ENCODE measurements at places on chromosomes 3 and 15. TPM values are rescaled to one million over a fixed set of nuclear protein-coding genes. Genes with fewer than 3 reads are reported as not detected.

CKMT1A gene
- 4.8 TPM for total RNA-seq

- no peaks in the 10 kb centered on the region for H3K4me1 ChIP-seq
- H3K36me3 ChIP-seq = no peaks in the 10 kb centered on the region
- no peak overlapping the region for H3K27ac ChIP-seq
- DNase-seq = no peak
- H3K4me3 ChIP-seq = no peak overlapping the region
- no peaks in the 10 kb centered on the region for H3K27me3 ChIP-seq
Measured at GRCh38 chr3:136236109-136236508, 14.0 kb upstream of the PCCB start.

GRCh38 chr3:88019024-88019423, 39.8 kb downstream of the CGGBP1 start:
- no peaks in the 10 kb centered on the region for H3K27me3 ChIP-seq
- H3K4me1 ChIP-seq = no peaks in the 10 kb centered on the region
- no peak overlapping the region for H3K27ac ChIP-seq

- DNase-seq = no peak
- no peak overlapping the region for H3K27ac ChIP-seq
- no peak overlapping the region for H3K4me3 ChIP-seq
- H3K36me3 ChIP-seq = no peaks in the 10 kb centered on the region
- no peaks in the 10 kb centered on the region for H3K27me3 ChIP-seq
- no peaks in the 10 kb centered on the region for H3K4me1 ChIP-seq
Measured at GRCh38 chr3:101240719-101241399, 79.5 kb downstream of the IMPG2 start.
